ENCODE measurements at places on chromosomes 3 and 15.

DNA sequence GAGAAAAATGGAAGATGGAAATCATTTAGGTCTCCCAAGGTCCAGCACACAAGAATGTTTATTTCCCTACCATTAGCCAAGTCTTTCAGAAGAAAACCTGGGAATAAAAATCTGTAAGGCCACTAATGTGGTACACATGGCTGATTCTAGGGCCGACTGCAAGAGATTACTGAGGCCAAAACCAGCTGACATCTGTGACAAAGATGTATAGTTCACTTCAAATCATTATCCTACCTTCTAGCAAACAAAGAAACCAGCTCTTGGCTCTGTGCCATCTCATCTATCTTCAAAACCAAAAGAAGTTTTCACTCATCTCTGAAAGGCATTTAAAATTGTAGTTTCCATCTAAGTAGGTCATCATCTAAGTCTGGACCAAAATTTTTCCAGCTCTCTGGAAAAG is 43.9 kb downstream of the ERC2 start:
- no peak for DNase-seq

DNA sequence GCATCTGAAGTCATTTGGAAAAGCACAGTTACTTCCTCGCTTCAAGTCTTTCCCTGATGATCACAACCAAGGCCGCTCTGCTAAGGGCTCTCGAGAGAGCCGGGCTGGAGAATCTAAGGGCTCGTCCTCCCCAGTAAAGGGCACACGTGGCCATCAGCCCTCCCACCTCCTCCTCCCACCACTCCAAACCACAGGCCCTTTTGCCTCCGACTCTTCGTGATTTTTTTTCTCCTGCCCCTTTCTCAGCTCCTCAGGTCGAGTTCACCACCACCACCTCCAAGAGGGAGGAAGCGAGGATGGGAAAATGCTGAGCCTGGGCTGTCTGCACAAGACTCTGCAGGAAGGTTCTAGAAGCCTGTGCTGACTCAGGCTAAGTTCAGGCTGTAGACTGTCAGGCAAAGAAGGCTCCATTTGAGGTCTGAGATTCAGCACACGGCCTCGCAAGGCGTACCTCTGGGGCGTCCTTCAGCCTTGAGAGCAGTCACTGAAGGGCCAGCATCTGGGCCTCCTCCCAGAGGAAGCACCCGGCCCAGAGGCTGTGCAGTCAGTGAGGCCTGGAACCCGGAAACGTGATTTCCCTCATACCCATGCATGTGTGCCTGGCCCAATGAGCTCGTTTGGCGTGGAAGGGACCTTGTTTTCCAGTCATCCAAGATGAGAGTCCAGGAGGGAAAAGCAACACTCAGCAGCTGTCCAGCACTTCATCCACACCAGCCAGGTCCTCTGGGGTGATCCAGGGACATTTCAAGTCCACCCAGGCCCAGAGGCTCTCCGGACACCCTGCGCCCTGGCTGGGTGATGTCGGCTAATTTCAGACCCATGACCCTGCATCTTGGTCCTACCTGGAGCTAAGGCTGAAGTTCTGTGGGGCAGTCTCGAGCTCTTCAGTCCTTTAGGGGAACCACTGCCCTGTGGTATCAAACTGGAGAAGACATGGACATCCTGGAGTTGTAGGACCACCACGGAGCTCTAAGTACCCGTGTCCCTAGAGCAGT is 196.8 kb downstream of the XXYLT1 start:
- DNase-seq = no peak

DNA sequence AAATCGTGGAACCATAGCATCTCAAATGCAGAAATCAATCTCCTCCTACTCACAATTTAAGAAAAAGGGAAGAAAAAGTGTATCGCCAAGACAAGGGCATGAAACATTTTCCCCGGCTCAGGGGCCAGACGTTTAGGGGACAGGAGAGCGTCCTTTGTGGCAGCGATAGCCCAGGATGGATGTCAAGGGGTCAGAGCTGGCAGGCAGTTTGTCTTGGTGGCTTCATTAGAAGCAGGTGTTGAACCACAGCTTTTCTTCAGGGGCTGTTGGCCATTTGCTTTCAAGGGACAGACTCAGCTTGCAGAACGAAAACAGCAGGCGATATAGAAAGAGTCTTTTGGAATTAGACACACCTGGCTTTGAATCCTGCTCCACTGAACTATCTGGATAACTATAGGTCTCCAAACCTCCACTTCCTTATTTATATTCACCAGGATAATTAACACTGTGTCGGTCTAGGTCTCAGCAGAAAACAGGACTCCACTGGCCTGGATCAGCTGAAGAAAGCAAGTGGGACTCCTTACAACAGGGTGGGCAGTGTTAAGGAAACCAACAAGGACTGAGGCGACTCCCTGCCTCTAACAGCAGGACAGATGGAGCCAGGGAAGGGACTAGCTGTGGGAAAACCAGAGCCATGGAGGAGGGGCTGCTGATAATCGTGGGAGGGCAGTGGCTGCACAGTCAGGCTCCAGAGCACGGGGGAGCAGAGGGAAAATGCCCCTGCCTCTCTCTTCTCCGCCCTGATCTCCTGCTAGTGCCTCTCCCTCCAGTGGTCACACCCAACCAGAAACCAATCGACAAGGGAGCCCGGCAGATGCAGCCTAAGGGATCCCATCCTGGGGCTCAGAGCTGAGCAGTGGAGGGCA is 123.6 kb downstream of the LIPC start:
- no peak for DNase-seq

GRCh38 chr15:68057034-68057433 is 2.9 kb downstream of the PIAS1 start:
- no peak for DNase-seq

GRCh38 chr3:2476996-2477395 is 378.3 kb downstream of the CNTN4 start:
- no peak for DNase-seq

- DNase-seq = no peak
Measured at GRCh38 chr3:131518680-131519079, 15.9 kb upstream of the MRPL3 start.

DNA sequence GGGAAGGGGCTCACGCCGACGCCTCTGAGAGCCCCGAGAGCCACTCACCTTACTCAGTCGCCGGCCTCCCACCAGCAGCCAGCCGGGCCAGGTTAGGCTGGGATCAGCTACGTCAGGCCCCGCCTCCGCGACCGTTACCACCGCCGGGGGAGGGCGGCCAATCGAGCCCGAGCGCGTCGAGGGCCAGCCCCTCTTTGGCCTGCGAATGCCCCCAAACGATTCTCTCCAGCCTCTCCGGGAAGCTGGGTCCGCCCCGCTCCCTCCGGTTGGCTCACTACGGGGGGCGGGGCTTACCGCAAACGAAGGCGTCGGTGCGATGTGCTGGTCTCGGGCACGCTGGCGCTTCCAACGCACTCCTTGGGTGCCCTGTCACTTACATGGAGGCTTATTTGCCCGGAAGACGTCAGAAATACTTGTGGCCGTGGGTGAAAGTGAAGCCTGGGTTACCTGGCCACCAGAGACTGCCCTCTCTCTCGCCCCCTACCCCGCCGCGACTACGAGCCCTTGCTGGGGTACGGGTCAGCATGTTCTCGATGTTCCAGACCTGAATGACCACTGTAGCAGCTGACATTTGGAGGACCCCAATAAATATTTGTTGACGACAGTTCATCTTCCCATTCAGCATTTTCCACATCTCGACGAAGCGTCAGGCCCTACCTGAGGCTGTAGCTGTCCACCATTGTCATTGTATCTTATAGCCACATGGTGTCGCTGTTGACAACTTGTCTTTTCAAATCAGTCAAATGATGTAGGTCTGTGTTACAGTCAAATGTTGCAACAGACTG is at the start of gene CEP70:
Gene CEP70, minus strand, starts transcription at position 111 of the 785 bp plus-strand sequence. CDS start 21,333 bp downstream, outside the sequence.
- DNase-seq = peak; percentile 94

- DNase-seq = no peak
Measured at GRCh38 chr3:33993631-33994030, 195.2 kb downstream of the PDCD6IP start.

GRCh38 chr15:69342460-69343076 is 43.9 kb downstream of the PAQR5 start:
- no peak for DNase-seq

GRCh38 chr15:75371901-75372688 is 3.7 kb upstream of the MAN2C1 start:
- DNase-seq = no peak

GRCh38 chr15:25543196-25543595 is 104.4 kb upstream of the UBE3A start:
- no peak for DNase-seq

DNA sequence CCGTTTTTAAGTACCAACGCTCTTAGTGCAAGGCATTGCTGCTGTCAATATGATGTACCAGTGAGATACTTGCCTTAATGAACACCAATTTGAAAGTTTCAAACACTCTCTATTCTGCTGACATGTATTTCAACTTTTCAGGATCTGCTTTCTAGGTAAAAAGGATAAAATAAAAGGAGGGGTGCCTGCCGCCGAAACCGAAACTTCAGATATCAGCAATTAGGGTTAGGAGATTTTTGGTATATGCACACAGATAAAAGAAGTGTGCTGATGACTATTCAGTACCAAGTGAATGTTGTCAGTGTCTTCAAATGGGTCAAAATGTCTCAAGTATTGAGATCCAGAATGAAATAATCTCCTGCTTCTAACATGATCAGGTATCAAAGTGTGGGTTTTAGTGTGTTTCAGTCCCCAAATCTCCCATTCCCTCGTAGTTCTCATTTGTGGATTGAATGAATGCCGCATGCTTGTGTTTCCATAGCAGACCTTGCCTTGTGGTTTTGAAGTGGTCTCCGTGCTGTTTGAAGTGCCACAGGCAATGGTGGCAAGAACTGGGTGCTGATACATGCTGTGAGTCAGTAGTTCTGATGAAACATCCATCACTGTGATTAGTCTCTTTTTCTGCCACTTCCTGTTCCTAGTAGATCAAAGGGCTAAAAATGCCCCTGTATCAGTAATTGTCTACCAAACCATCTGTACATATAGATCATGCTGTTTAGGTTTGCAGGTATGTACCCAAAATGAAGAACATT is 22.5 kb downstream of the CHST14 start:
- peak; percentile 60 for DNase-seq

DNA sequence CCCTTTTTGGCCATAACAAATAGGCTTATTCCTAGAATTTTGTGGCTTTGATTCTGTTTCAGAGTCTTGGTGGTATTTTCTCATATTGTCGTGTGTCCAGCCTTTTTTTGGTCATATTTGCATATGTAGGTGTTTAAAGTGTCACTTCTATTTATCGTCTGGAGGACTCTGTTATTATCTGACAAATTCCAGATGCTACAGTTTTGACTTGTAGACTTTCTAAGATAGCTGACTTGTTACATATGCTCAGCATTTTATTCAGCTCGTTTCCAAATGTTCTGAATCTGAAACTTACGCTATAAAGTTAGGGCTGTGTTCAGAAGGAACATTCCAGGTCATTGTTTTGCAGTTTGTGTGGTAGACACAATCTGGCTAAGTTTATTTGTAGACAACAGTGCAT is 1.9 kb downstream of the PPP4R2 start:
- DNase-seq = no peak

Measured in stimulated activated naive CD8-positive, alpha-beta T cell treated with anti-CD3 and anti-CD28 coated beads, Interleukin-15, amount 100 ng/mL, for 72 hours (primary cell).